Caco-2 (cell line): ENCODE measurements at places on chromosomes 7 and 10. TPM values are rescaled to one million over a fixed set of nuclear protein-coding genes. Genes with fewer than 3 reads are reported as not detected.

DNA sequence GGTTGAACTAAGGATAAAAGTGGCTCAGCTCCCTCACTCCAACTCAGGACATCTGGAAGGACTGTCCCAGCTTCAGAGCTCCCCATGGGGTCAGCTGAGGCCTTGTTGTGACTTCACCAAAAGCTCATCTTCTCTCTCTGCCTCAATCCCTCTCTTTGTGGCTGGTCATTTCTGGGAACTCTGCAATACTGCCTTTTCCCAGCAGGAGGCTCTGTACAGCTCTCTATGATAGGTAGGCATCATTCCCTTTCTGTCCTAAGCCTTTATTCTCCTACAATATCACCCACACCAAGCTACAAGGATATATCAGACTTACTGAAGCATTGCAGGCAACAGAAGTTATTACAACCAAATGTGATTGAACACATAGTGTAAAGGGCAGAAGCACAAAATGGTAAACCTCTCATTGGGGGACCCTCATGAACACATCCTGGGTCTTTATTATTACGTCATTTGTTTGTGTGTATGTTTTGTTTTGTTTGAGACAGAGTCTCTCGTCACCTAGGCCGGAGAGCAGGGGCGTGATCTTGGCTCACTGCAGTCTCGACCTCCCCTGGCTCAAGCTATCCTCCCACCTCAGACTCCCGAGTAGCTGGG, 36.7 kb upstream of the PRPS1L1 start:
- DNase-seq = peak; percentile 39

GRCh38 chr7:75658369-75658768, 80.4 kb downstream of the HIP1 start:
- no peak for DNase-seq

Gene GTF2IRD2
- total RNA-seq = 8.7 and 11.2 TPM in 2 replicates

- DNase-seq = no peak
These were observed 43.0 kb downstream of the HERC4 start for GRCh38 chr10:68032113-68032512.

DNA sequence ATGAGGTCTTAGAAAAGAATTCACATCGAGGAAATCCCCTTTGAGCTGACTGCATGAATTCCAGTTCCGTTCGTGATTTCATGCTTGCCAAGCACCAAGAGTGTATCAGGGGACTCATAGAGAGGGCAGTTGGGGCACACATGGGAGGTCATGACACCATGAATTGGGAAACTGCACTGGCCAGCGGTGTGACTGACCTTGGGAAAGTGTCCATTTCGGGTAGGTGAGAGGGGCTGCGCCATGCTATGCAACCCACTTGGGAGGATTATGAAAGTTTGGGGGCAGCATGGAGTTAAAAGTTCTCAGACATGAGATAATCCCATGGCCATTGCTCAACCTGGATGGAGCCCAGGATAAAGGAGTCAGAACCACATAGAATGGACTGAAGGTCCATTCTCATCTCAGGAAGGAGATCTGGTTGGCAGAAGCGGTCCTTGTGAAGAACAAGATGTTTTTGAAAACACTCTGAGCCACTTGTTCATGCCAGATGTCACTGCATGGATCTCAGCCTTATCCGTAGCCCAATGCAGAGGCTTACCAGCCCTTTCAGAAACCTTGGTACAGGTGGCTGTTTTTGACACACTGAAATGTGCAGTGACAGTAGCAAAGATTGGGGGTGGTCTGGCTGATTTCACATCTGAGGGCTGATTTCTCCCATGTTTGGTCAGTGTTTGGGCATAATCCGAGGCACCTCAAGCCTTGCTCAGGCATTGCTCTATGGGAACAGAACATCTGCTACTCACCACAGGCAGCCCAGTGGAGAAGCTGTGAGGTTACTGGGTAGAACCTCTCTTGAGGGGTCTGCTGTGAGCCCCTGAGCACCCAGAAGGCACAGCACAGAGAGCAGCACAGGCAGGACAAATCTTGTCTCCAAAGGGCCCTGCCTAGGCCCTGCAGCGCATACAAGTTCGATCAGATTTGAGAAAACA, 252.3 kb downstream of the CXCL12 start:
- DNase-seq = no peak

DNA sequence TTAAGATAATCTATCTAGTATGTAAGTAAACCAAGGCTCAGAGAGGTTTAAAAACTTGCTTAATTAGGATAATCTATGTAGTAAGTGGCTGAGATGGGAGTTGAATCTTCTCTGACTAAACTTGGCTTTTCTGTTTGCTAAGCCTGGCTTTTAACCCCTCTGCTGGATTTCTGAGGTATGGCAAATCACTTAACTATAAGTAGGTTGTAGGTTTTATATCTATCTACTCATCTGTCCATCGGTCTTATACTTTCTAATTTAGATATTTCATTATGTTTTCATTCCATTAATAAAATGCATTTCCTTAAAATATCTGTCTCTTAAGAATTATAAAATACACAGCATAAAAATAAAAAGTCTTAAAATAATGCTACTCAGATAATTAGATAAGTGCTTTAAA, 59.4 kb downstream of the ST7 start:
- DNase-seq = no peak
